Cardiac septum (tissue), 1 donor: ENCODE measurements at places on chromosomes 3 and 15. TPM values are rescaled to one million over a fixed set of nuclear protein-coding genes. Genes with fewer than 3 reads are reported as not detected.

DNA sequence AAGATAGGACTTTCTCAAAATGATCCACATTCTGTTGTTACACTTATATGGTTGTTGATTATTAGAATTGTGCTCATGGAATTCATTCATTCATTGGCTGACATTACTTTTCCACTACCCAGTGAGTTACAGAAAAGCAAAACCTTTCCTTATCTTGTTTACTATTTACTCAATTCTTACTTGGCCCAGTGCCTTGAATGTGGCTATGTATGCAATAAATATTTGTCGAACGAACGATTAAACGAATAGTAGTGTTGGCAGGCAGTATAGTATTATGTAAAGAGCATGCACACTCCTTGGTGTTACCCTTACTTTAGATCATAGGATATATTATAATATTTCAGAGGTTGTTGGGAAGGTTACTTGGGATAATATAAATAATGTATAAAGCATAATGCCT, 31.0 kb downstream of the CTDSPL2 start:
- DNase-seq = no peak

- no peak for DNase-seq
Measured at GRCh38 chr3:177602601-177603147, 405.4 kb upstream of the TBL1XR1 start.

DNA sequence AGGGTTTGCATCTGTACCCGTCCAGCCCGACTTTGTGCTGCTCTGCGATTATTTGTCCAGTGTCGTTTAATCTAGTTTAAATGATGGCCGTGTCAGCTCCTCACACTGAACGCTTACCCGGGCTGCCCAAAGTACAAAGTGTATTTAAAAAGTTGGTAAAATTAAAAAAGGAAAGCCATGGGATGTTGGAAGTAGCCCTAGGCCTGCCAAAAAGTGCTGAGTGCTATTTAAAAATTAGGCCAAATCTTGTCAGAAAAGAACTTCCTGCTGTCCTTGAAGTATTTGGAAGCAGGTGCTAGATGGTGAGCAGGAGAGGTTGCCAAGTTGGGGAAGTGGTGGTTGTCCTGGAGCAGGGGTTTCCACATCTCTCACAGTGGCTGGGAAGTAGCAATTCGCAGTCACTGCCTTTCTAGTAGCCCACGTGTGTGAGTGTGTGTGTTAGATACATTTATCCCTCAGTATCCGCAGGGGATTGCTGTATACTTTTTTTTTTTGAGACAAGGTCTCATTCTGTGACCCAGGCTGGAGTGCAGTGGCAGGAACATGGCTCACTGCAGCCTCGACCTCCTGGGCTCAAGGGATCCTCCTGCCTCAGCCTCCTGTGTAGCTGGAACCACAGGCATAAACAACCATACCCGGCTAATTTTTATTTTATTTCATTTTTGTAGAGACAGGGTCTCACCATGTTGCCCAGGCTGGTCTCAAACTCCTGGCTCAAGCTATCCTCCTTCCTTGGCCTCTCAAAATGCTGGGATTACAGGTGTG, 664 bp downstream of the PPCDC start:
- DNase-seq = no peak

Gene GHSR
- total RNA-seq = not detected

Gene GOLGA6L4
- 2.5 TPM for total RNA-seq
